Sigmoid colon (tissue), 7 donors: ENCODE measurements at places on chromosomes 2 and 18. TPM values are rescaled to one million over a fixed set of nuclear protein-coding genes. Genes with fewer than 3 reads are reported as not detected.

DNA sequence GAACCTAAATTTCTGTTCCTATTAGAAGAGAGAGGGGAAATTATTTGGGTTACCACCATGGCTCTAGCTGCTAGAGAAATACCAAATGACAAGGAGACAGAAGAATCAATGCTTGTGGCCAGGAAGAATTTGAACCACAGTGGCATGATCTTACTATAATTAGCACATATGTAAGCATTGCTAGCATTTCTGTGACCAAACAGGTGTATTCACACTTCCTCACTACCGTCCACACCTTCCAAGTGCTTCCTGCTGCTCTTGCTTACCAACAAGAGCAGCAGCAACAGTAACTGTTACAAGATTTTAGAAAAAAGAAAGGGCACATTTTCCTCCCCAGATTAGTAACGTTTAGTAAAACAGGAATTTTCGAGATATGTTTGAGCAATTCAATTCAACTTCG lies 60.5 kb downstream of the CDH7 start:
- DNase-seq, result no peak

GRCh38 chr2:237593036-237593435 lies 2.5 kb upstream of the RAB17 start:
- no peak for DNase-seq

DNA sequence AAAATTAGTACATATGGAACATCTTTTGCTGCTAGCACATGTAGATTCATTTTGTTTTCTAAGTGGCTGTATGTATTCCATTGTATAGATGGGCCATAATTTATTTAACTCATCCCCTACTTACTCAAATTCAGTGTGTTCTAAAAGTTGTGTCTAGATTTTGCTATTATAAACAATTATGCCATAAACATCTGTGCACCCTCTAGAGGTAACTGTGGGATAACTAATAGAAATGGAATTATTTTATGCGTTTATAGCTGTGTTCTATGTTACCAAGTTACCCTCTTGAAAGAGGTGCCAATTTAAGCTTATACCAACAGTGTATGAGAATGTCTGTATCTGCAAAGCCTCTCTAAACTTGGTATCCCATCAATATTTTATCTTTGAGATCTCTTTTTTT lies 100.4 kb downstream of the MMADHC start:
- no peak for DNase-seq

GRCh38 chr2:184624311-184624710 lies 26.0 kb downstream of the ZNF804A start:
- DNase-seq, result no peak

- no peak for DNase-seq
These were observed 1.5 kb downstream of the LOXL3 start for GRCh38 chr2:74551942-74552913.

DNA sequence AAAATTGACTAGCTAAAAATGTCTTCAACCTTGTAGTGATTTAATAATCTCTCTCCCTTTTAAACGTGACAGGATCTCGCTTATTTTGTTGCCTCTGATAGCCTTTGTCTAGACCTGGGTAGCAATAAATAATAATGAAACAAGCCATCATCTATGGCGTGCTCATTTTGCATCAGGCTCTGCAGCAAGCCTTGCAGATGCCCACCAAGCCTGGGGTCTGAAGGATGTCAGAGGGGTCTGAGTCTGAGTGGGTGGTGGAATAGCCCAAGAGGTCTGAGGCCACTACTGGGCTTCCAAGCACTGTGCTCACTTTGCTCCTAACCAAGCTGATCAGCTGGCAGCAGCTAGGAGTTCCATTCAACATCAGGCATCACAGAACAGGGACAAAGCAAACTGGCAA lies 109.4 kb downstream of the GYPC start:
- DNase-seq, result no peak

DNA sequence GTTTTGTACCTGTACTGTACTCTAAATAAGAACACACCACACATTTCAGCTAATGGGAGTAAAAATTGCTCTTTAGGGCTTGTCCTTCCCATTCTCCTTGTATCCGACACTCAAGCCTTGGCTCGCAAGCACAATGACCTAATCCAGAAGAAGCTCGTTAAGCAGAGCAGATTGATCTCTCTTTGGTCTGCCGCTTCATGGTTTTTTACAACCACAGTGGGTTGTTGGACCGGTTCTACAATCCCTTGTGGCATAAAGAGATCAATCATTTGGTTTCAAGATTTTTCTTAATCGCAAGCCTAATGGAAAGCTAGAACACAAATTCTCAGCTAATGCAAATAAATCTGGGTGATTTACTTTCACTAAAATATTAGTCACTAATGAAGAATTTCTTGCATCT lies 662.1 kb downstream of the LRP1B start:
- DNase-seq, result no peak

DNA sequence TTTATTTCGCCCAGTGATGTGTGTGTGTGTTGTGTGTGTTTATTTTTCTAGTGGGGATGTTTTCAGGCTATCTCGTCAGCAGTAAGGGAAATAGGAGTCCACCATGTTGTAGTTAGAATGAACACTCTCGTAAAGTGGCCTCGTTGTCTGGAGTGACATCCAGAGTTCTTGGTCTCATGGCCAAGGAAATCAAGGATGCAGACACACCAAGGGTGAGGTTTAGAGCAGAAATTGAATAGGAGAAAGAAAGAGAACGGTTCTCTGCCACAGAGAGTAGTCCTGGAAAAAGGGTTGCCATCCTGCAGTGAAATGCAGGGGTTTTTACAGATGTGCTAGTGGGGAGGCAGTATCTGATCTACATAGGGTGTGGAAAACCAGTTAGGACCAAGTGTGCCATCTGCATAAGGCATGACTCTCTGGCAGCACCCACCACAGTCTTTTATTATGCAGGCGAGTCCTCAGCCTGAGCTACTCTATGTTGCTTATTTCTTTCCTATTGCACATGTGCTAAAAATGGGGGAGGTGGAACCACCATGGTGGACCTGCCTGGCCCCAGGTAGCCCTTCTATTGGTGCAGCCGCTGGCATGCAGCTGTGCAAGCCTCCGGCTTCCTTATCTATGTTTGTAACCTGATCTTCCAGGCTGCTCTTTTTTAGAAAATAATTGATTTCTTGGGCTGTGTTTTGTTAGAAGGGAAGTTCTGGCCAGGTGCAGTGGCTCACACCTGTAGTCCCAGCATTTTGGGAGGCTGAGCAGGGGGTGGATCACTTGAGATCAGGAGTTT lies 23.2 kb downstream of the RALB start:
- no peak for DNase-seq

GRCh38 chr18:43115076-43115921 lies at the start of gene RIT2:
Gene RIT2, minus strand, starts transcription at chr18:43115685.
- no peak for DNase-seq

DNA sequence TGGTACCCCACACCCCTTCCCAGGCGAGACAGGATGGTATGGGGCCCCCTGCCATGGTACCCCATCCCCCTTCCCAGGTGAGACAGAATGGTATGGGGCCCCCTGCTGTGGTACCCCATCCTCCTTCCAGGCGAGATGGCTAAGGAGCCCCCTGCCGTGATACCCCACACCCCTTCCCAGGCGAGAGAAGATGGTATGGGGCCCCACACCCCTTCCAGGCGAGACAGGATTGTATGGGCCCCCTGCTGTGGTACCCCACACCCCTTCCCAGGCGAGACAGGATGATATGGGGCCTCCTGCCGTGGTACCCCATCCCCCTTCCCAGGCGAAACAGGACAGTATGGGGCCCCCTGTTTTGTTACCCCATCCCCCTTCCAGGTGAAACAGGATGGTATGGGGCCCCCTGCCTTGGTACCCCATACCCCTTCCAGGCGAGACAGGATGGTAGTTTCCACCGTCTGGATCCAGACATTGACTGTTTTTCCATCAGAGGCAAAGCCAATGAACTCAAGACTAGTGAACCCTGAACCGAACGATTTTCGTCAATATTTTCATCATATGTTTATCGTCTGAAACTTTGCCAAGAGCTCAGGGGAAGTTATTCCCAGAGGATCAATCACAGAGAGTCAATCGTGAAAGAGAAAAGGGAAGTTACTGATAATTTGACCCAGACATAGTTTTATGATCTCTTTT lies 75.0 kb downstream of the MYCN start:
- DNase-seq, result no peak

- DNase-seq, result no peak
These were observed 460.1 kb downstream of the NR4A2 start for GRCh38 chr2:155872396-155872795.

- no peak for DNase-seq
These were observed 93.1 kb downstream of the INPP5D start for GRCh38 chr2:233153146-233153798.

DNA sequence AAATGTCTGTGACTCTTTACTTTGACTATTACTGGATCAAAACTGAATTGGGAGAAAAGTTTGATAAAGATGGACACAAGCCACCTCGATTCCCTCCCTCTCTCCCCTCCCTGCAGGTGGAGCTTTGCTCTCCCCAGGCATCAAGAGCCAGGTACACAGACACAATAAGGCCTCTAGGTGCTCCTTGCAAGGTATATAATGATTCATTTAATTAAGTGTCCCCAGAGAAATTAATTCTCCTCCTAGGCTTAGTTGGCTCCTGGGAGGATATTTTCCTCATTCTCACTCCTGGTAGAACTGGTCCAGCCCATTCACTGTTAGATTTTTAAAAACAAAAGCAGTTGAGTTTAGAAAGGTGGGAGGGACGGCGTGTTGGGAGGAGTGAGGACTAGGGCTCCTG lies 352.4 kb upstream of the SMIM21 start:
- no peak for DNase-seq

DNA sequence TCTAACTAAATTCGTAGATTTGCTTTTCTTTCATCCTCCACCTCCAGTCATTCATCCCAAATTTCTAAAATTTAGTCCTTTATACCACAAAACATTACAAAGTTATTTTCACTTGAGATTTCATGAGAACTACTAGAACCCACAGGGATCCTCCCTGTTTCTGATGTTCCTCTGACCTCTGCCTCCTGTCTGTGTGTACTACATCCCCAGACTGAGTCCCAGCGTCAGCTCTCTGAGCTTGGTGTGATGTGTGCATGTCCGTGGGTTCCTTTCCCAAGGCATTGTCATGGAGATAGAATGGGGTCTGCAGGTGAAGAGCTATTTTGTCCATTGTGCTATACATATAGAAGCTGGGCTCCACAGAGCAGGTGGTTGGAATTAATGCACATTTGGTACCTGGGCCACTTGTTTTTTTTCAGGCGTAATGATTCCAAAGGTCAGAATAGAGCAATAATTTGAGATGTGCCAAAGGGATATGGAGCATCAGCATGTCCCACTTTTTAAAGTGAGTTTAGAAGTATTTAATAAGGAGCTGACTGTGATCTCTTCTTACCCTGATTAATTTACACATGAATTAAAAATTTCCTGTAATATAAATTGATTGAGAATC lies 151.2 kb upstream of the BOD1L2 start:
- no peak for DNase-seq

GRCh38 chr2:73085691-73086090 lies 14.2 kb upstream of the SFXN5 start:
- peak; percentile 90 for DNase-seq

DNA sequence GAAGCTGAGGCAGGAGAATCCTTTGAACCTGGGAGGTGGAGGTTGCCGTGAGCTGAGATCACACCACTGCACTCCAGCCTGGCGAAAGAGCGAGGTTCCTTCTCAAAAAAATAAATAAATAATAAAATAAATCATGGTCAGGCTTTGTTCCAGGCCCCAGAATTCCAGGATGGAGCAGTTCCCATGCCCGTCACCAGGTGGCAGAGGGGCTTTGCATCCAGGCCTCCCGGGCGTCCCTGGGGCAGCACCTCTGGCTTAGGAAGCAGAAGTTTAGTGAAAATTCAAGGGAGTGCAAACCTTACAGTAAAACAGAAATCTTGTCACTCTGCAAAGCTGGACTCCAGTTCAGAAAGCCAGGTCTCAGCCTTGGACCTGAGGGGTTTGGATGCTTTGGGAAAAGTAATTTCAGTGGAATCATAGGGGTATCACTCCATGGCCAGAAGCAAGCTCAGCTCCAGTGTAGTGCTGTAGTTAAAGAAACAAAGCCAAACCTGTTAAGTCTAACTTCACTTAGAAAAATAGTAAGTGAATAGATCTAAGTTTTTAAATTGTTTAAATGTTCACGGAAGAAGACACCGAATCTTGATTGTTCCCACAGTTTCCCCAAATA lies 512.7 kb downstream of the CMPK2 start:
- DNase-seq, result no peak

DNA sequence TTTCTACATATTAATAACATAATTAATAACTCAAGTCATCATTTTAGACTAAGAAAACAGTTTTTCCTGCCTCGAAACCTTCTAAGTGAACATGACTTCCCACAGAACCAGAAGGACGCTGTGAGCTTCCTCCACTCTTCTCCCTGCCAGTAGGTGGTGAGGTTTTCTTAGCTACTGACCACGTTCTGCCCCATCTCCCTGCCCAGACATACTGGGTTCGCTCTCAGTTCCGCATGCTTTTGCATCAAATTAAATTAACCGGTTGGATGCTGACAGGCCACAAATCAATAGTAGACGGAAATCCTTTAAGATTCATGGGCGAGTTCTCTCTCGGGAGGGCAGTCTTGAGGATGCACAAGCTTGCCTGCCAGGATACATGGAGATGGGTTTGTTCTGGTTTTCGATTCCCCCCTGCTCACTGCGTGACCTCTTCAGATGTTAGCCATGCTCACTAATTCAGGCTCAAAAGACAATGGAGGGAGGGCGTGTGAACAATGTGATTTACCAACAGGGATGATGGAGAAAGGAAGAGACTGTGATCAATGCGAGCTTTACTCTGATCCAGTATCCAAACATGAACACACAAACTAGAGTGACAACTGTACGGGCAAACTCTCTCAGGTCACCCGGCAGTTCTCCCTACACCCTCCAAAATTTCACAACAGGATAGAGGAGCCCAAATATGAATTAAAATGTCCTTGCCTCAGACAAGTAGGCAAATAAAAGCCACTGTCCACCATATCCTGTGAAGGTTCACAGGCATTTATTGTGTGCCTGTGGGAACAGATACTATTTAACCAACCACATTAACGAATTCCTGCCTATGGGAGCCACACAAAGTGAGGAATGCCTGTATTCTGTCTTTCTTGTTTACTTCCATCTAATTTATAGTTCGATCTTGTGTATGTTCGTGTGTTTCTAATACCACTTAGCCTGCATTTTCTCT lies 375.7 kb downstream of the EIPR1 start:
- no peak for DNase-seq

GRCh38 chr2:217797661-217798069 lies 205.1 kb downstream of the TNS1 start:
- peak; percentile 89 for DNase-seq

GRCh38 chr2:101733257-101733993 lies 35.9 kb downstream of the MAP4K4 start:
- no peak for DNase-seq

The TCF23 gene
- total RNA-seq, result not detected

The SH2D6 gene
- not detected for total RNA-seq

The COL6A3 gene
- total RNA-seq, result 416 TPM

The MCM6 gene
- total RNA-seq, result 9.9 TPM

The CIAO1 gene
- total RNA-seq, result 104 TPM

The CRYGC gene
- not detected for total RNA-seq

The OXER1 gene
- total RNA-seq, result 0.83 TPM

The RGPD4 gene
- not detected for total RNA-seq

The MYO7B gene
- 0.54 TPM for total RNA-seq
